Cerebellar cortex (tissue), 1 donor: ENCODE measurements at places on chromosomes 3 and 15.

DNA sequence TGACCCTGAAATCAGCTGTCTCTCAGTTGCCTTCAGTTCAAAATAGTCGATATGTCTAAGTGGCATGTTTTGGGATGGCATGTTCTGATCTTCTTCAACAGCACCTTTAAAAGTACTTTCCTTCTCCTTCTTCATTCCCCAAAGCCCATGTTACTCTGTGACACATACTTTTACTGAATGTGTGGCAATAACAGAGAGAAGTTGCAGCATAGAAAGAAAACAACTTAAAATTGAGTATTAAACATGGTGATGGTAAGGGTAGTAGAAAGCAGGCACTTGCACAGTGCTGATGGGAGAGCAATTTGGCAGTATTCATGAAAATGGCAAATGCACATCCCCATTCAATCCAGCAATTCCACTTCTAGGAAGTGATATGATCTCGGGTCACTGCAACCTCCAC lies 12.3 kb upstream of the ULK4 start:
- DNase-seq: no peak

- DNase-seq: no peak
These were observed 1.0 kb upstream of the CEP70 start for GRCh38 chr3:138594935-138595610.

GRCh38 chr3:131485119-131485518 lies 17.7 kb downstream of the MRPL3 start:
- no peak for DNase-seq

DNA sequence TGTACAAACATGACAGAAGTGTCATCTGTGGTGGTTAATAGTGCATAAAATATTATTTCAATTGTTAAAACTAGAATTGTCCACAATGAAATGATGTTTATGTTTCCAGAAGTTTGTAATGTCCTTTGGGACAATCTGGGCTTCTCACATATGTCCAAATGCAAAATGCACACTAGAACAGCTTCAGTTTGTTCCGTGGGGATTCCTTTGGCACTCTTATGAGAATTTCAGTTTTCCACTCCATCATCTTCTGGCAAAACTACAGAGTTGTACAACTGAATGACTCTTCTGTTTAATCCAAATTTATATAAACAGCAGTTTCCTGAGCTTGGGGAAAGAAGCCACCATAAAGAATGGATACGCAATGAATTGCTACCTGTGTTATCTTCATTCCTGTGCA lies 2.0 kb upstream of the OR5H6 start:
- DNase-seq: no peak

DNA sequence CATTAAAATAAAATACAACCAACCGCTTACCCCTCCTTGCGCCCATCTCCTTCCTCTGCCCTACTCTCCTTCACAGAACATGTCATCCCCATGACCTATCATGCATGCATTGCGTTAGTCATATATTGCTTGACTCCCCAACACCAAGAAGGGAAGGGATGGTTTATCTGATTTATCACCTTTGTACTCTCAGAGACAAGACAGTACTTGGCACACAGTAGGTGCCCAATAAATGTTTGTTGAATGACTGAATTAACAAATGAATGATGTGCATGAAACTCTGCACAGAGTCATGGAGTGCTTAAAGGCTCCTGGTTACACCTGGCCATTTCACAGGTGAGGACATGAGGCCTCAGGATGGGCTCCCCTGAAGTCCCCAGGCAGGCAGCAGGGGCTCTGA lies 59.7 kb downstream of the IQSEC1 start:
- no peak for DNase-seq

DNA sequence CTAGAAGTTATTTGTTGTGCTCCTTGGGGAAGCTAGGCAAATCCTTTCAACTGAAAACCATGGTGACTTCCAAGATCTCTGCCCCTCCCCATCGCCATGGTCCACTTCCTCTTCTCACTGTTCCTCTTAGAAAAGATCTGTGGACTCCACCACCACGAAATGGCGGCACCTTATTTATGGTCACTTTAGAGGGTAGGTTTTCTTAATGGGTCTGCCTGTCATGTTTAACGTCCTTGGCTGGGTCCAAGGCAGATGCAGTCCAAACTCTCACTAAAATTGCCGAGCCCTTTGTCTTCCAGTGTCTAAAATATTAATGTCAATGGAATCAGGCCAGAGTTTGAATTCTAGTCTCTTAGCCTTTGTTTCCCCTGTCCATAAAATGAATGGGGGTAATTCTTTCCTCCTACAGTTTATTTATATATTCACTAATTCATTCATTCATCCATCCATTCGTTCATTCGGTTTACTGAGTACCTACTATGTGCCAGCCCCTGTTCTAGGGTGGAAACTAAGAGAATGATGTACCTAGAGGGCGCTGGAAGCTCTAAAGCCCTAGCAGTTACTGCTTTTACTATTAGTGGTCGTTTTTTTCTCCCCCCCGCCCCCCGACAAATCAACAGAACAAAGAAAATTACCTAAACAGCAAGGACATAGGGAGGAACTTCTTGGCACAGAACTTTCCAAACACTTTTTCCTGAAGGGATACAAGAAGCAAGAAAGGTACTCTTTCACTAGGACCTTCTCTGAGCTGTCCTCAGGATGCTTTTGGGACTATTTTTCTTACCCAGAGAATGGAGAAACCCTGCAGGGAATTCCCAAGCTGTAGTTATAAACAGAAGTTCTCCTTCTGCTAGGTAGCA lies 657 bp downstream of the PATL2 start:
- DNase-seq: no peak

DNA sequence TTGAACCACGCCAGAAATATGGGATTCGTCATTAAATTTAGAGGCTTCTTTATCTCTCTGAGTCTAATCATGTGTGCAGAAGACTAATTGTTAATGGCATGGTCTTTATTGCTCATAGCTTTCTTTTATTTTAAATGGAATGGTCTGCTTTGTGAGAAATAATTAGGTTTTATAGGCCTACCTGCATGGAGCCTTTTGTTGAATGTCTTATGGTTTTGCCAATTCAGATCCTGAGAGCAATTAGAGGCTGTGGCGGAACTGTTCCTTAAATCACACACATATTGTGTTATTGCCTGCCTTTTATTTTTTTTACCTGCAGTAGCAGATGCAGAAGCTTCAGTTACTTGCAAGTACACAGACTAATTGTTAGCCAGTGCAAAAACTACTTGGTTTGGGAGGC lies 306.2 kb downstream of the NLGN1 start:
- no peak for DNase-seq
